Caki2 (cell line): ENCODE measurements at places on chromosomes 12 and 14.

GRCh38 chr14:72451054-72451972 lies 442.6 kb downstream of the DPF3 start:
- no peak for DNase-seq

GRCh38 chr14:98114122-98114895 lies 1157.7 kb downstream of the BCL11B start:
- no peak for DNase-seq

DNA sequence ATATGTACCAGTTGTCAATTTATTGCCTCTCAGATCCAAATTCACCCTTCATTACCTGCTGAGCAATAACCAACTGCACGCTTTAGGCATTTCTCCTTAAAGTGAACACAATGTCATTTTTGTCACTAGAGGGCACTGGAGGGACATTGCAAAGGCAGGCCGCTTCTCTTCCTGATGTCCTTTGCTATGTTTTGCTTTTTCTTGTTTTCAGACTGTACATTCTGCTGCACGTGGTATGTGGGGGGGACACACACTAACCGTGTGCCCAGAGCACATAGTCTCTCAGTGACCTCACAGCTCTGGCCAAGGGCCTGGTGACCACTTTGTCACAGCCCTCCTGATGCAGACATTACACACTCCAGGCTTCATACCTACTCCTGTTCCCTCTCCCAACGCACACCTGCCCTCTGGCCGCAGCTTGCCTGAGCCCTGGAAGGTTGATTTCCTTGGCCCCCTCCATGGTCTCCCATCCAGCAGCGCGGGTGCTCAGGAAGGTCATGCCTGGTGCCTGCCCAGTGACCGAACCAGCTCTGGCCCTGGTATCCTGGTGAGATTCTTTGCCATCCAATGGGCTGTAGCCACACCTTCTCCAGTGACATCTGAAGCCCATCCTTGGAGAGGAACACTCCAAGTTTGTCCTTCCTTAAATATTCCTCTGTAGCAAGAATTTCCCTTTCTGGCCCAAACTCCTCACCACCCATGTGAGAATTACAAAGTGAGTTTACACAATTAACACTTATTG lies 39.9 kb downstream of the MYO1H start:
- peak; percentile 22 for DNase-seq

GRCh38 chr12:126447346-126447745 lies 1382.1 kb downstream of the AACS start:
- no peak for DNase-seq

DNA sequence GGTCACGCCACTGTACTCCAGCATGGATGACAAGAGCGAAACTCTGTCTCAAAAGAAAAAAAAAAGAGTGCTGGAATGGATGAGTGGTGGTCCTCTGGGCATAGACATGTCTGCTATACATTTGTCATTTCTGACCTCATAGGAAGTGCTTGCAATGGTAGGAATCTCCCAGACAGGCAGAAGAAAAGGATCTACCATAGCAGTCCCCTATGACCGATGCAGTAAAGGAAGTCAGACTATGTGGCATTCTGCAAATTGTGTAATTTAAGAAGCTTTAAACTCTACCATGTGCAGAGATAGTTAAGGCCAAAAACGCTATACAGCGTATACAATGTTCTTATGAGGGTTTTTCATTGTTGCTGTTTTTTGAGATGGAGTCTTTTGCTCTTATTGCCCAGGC lies 24.7 kb upstream of the RAP1B start:
- no peak for DNase-seq

GRCh38 chr12:52903285-52903854 lies 1.5 kb downstream of the KRT8 start:
- DNase-seq, result peak; percentile 90

GRCh38 chr12:121992059-121992879 lies 29.4 kb upstream of the BCL7A start:
- DNase-seq, result peak; percentile 86

DNA sequence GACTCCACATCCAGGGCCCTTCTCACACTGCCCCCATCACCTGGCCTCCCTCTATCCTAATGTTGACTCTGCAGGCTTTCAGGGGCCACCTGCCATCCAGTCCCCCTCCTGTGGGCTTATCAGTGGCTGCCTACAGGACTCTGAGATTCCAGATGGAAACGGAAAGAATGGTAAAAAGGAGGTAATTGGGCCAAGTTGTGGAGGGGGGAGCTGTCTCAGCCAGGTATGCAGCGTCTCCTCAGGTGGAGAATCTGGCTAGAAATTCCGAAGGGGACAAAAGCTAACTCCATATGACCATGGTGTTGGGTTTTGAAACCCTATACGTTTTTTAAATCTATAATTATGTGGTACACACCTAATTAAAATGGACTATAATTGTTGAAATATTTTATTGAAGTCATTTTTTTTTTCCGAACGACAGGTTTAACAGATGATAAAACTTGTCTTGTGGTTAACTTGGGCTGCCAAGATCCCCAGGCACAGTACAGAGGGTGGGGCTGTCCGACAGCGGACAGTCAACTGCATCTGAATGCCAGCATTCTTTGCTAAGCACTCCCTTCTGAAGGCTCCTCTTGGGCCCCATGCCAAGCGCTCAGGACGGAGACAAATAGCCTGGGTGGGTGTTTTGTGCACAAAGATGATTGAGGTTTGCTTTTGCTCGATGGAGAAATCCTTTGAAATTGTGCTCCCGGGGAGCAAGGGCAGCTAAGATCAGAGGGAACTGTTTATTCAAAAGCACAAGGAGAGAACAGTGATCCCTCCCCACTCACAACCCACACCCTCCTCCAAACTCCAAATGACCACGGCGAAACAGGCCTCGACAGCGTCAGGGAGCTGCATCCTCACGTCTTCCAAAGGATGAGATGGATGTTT lies 365.6 kb downstream of the BCL11B start:
- DNase-seq, result peak; percentile 31

DNA sequence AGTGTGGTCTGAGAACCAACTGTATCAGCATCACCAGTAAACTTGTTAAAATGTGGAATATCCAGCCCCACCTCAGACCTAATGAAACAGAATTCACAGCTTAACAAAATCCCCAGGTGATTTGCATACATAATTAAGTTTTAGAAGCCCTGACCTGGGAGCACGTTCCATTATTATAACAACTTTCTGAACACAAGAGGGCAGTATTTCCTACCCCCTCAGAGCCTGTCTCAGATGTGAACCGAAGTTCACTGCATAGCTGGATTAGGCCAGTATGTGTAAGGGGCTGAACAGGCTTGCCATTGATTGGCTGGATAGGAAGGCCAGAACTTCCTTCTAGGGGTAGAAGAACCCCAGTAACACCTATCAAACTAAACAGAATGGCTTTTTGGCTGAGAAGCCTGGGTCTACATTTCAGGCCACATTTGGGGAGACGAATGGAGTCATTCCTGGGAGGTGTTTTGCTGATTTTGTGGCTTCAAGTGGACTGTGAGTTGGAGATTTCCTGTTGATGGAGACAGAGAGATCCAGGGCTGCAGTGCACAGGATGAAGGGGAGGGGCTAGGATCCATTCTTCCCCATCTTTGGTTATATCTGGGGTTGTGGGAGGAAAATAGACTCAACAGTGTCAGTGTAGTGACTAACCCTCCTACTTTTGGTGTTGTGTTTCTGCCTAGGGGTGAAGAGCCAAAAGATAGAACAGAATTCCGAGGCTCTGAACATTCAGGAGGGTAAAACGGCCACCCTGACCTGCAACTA lies 94.7 kb upstream of the OR4E1 start:
- no peak for DNase-seq

GRCh38 chr14:60639674-60640073 lies 9.6 kb downstream of the SIX1 start:
- DNase-seq, result no peak

DNA sequence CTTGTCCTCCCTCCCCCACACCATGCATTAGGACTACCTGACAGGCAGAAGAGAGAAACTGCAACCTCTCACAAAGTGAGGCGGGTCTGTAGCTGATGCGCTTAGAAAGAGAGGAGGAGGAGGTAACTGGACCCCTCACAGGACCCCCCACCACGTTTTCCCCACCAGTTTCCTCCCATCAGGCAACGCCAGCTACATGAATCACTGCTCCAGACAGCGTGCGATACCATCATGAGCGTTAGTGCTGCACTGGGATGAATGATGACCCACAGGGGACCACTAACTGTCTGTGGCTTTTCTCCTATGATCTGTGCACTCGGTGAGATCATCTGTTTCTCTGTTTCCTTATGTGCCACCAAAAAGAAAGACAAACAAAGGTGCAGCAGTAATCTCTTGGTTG lies 77.7 kb downstream of the KCNK10 start:
- DNase-seq, result no peak

DNA sequence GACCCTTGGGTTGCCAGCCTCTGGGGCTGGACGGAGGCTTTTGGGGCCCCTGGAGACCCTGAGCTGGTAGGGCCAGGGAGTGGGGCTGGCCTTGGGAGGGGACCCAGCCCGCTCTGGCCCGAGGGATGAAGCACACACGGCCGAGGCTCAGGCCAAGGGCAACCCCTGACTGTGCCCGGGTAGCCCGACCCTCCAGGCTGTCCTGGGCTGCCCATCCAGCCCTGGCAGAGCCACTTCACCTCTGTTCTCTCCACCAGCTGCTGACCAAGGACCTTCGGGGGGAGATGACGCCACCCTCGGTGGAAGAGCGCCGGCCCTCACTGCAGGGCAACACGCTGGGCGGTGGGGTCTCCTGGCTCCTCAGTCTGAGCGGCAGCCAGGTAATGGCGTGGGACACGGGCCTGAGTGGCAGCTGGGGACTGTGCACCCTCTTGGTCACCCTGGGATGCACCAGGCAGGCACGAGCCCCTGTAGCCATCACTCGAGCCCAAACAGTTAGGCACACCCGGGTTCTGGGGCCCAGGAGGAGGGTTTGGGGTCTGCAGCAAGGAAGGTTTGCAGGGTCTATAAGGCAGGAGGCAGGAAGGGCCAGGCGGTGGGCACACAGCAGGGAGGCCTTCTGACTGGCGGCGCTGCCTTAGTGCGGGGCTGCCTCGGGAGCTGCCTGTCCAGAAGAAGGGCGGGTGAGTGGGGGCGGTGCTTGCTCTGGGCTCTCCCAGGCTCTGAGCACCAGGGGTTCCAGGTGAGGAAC lies 19.7 kb downstream of the ASPG start:
- DNase-seq, result no peak
